ENCODE measurements at places on chromosomes 4 and X.
A peak's percentile ranks its signal among the peaks of the same experiment; 100 is the strongest.

GRCh38 chr4:16693641-16694040 is 204.8 kb downstream of the LDB2 start:
- no peak for DNase-seq

GRCh38 chrX:104288269-104288668 is 33.5 kb upstream of the ESX1 start:
- no peak for DNase-seq

GRCh38 chr4:4960574-4960973 is 58.7 kb downstream of the CYTL1 start:
- no peak for DNase-seq

DNA sequence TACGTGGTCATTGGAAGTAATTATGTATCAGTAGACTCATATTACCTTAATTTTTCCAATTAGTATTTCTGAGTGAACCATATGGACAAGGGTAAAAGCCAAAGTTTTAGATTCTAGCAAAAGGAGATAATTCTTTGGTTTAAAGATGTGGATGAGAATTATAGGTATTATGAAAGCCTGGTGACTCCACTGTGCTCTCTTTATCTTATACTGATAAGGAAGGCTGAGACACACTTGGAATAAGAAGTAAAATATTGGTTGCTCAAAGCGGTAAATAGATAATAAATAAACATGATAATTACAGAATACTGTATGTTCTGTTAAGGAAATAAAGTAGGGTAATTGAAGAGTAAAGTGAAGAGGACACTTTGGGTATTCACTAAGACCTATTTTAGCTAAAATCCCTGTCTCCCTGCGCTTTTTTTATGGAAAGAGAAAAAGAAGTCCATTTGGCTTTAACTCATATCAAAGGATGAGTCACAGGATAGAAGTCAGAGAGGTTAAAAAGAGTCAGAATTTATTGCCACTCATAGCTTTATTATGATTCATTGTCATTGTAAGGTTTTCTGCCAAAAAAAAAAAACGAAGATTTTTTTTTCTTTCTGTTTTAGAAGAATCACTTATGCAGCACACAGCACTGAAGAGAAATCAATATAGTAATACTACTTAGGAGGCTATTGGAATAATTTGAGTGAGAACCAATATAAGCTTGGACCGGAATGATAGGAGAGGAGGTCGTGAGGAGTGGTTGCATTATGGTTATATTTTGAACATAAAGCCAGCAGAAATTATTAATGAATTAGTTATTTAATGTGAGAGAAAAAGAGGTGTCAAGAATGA is 2463.1 kb downstream of the ARAP2 start:
- DNase-seq, result peak; percentile 32

DNA sequence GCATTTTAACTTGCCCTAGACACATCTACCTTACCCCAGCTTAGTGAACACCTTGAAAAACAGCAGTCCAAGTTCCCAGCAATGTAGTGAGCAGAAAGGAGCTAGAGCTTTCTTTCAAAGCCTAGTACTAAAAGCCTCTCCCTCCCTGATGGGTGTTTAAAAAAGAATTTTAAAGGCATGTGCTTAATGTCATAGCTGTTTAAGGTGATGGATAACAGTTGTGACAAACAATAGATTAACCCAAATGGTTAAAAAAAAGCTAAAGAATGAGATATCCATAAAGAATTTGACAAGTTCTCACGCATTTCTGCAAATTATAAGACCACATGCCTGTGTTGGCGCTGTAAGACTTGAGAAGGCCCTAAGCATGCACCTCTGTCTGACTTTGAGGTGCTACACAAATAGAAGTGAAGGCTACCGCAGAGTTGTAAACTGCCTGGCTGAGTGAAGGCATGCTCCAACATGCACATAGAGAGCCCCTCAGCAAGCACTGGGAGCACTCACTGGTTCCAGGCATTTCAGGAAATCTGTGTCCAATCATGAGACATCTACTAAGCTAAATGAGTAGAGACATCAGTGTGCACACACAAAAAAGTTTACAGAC is 94.0 kb downstream of the PHF8 start:
- DNase-seq, result no peak

- DNase-seq, result no peak
Measured at GRCh38 chr4:16609170-16609758, 289.2 kb downstream of the LDB2 start.

GRCh38 chr4:37895271-37895670 is 4.4 kb downstream of the TBC1D1 start:
- DNase-seq, result no peak

DNA sequence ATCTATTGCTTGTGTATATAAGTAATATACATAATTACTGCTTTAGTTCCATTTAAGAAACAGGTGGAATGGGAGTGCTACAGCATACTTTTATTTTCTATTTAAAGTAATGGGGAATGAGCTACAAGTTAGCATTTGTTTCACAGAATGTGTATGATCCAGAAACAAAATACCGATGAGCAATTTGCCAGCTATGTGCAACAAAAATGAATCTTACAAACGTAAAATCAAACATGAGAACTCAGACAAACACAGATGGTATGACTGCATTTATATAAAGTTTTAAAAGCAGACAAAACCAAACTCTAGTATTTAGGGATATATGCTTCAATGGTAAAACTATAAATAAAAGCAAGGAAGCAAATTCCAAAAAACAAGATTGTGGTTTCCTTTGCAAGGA is 141.7 kb downstream of the PAPSS1 start:
- DNase-seq, result no peak

GRCh38 chrX:57573754-57574153 is 18.1 kb upstream of the ZXDB start:
- no peak for DNase-seq
